ENCODE measurements at places on chromosomes 4 and X.

DNA sequence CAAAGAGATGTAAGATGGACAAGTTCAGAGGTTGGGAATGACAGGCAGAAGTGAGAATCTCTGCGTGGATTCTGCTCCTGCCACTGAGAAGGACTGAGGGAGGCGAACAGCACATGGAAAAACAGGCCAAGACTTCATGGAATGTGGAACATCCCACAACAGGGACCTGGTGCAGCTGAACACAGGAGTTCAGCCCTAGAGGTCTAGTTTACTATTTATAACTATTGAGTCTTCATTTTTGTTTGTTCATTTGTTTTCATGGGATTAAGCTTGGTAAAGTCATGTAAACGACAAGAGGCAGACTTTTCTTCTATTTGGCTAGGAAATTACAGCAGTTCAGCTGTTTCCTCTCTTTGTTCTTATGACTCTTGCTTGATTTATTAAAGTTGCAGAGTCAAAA is 234.5 kb downstream of the MAML3 start:
- no peak for DNase-seq

GRCh38 chr4:39889226-39889625 is 88.5 kb downstream of the PDS5A start:
- DNase-seq = no peak

GRCh38 chr4:114273238-114273637 is 293.8 kb upstream of the ARSJ start:
- no peak for DNase-seq

- DNase-seq = no peak
Measured at GRCh38 chr4:139965789-139966188, 188.2 kb downstream of the MAML3 start.

GRCh38 chrX:135893294-135893817 is at the start of the genes CT45A10 and SAGE1:
Gene CT45A10, minus strand, starts transcription at chrX:135893444. Its CDS starts 8,100 bp downstream, at chrX:135885344.
Gene SAGE1, plus strand, starts transcription at chrX:135893716. Its CDS starts 2,527 bp downstream, at chrX:135896243.
- DNase-seq = no peak

GRCh38 chr4:182090186-182090585 is 153.0 kb upstream of the TENM3 start:
- DNase-seq = no peak

DNA sequence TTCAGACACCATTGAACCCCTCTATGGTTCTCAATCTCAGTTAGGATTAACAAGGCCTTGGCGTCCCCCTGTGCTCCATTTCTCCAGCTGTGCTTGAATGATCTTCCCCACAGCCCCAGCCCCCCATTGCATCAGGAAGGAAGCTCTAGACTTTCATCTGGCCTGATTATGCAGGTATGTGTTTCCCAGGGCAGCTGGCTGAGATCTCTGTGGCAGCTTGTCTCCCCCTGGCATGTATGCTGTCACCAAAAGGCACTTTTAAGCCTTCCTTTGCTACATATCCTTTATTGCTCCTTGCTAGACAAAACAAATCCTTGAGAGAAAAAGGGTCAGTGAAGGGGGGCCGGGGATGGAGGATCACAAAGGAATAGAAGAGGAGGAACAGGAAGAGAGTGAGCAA is 1056.0 kb upstream of the SLIT2 start:
- no peak for DNase-seq

- DNase-seq = no peak
Measured at GRCh38 chr4:59102311-59102710, 1992.1 kb upstream of the IGFBP7 start.

DNA sequence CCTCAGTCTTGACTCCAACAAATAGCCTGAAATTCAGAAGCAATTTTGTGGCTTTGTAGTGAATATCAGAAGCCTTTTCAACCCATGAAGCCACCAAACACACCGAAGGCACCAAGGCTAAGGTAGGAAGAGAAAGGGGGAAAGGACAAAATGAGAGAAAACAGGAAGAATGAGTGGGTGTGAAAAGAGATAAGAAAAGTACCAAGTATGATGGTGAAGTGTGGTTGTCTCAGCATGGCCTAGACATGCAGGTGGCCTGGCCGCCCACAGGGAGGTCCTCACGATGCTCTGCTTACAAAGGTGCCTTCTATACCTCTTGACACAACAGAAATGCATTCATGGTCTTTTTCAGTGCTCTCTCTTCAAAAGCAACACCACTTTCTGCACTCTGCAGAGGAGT is 34.9 kb downstream of the ACSL1 start:
- DNase-seq = no peak
